ENCODE measurements at places on chromosomes 3 and 15.

- no peak for DNase-seq
These were observed 35.3 kb downstream of the ANXA2 start for GRCh38 chr15:60362321-60363086.

GRCh38 chr3:83934192-83935021 lies 1024.4 kb upstream of the CADM2 start:
- peak; percentile 56 for DNase-seq

- no peak for DNase-seq
These were observed 32.4 kb downstream of the ACAN start for GRCh38 chr15:88835646-88836045.

DNA sequence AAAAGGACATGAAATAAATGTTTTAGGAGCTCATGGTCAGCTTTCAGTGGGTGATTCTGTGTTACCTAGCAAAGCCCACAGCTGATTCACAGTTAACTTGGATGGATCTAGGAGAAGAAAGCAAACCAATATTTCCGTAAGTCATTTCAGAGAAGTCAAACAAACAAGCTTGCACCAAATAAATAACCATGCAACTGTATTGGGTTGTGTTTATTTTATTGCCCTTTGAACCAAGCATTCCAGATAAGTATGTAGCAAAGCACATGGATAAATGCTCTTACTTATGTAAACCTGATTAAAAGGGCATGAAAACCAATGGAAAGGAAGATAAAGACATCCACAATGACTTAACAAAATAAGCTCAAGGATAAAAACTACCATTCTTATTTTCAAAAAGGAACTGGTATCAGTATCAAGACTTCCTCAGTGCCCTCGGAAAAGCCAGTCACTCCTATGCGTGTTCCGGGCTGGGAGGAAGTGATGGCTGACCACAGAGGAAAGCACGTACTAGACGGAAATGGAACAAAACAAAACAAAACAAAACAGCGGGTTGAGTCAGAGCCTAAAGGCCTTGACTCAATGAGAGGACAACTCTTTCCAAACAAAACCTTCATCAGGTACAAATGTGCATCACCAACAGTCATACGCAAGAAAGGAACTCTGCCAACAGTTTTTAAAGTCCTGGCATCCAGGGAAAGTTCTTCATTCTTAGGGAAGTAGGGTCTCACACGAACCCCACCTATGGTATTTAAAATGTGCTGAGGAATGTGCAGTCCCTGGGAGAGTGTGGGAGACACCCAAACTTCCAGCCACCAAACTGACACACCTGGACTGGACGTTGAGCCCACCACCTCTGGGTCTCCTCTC lies 103.3 kb downstream of the SNRK start:
- no peak for DNase-seq
